GM12892 (cell line): ENCODE measurements at places on chromosomes 16 and 17.

GRCh38 chr17:11240041-11240840, 772 bp upstream of the SHISA6 start:
- DNase-seq = no peak

- no peak for DNase-seq
Observed at GRCh38 chr17:80827646-80828643, 163.7 kb upstream of the CHMP6 start.

GRCh38 chr17:17445925-17446665, 30.7 kb upstream of the MED9 start:
- DNase-seq = no peak

- peak; percentile 69 for DNase-seq
Observed at GRCh38 chr17:44376124-44376523, 12.5 kb upstream of the FAM171A2 start.

- DNase-seq = no peak
Observed at GRCh38 chr16:1088295-1089170, 7.5 kb downstream of the C1QTNF8 start.

DNA sequence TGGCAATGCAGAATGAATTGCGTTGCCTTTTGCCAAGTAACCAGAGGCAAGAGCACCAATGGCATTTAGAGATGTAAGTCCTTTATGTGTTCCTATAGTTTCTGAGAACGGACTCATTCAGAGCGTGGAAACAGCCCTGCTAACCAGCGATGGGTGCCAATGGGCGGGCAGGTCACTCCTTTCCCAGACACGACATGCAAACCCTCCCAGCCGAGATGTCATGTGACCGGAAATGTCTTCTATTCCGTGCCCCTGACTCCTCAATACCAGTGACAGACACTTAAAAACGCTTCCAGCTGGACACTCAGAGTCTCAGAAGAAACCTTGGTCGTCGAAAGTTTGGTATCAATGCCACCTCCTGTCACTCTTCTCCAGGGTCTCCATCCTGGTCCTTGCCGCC, 3.2 kb downstream of the FBF1 start:
- DNase-seq = no peak

DNA sequence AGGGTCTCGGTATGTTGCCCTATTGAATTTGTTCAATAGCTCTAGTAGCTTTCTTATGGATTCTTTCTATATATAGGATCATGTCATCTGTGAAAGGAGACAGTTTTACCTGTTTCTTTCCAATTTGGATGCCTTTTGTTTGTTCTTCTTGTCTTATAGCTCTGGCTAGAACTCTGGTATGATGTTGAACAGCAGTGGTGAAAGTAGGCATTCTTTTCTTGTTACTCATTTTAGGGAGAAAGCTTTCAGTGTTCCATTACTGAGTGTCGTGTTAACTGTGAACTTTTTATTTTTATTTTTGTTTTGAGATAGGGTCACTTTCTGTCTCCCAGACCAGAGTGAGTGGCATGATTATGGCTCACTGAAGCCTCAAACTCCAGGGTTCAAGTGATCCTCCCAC, 21.2 kb downstream of the EFCAB5 start:
- no peak for DNase-seq

- no peak for DNase-seq
Observed at GRCh38 chr16:87395181-87395842, 3.2 kb downstream of the MAP1LC3B start.

GRCh38 chr17:65393514-65393913, 167.9 kb downstream of the AXIN2 start:
- DNase-seq = no peak

DNA sequence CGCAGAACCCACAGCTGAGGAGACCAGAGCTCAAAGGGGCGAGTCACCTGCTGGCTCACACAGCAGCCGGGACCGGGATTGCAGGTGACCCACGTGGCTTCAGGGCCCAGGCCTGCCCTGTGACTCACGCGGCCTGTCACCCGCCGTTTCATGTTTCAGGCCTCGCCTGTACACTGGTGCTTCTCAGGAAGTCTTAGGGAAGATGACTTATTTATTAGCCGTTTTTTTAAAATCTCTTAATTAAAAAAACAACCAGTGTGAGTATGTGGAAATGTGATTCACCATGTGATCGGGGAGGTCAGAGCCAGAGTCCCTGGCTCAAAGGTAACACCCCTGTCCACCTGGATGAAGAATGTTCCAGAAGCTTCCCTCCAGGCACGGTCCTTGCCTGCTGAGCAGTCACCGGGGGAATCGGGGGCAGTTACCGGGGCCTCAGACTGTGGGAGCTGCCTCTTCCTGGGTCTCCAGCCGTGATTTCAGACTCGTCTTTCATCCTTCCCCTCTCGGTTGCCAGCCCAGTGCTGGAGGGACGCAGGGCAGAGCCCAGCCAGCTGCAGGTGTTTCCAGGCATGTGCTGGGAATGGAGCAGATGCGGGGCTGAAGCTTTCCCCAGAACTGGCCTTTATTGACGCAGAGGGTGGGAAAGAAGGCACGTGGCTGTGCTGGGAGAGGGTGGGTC, 49.3 kb downstream of the CMIP start:
- no peak for DNase-seq

GRCh38 chr16:13612623-13613022, 307.3 kb upstream of the ERCC4 start:
- no peak for DNase-seq

GRCh38 chr17:68458260-68459036, 1.2 kb upstream of the WIPI1 start:
- no peak for DNase-seq

GRCh38 chr17:39118674-39119419, 32.6 kb downstream of the PLXDC1 start:
- DNase-seq = peak; percentile 45

- DNase-seq = no peak
Observed at GRCh38 chr16:27595475-27595874, 45.5 kb downstream of the KATNIP start.
